ENCODE measurements at places on chromosomes 11 and 22. TPM values are rescaled to one million over a fixed set of nuclear protein-coding genes. Genes with fewer than 3 reads are reported as not detected.

GRCh38 chr11:109734566-109734965 is 312.6 kb downstream of the C11orf87 start:
- DNase-seq, result no peak

DNA sequence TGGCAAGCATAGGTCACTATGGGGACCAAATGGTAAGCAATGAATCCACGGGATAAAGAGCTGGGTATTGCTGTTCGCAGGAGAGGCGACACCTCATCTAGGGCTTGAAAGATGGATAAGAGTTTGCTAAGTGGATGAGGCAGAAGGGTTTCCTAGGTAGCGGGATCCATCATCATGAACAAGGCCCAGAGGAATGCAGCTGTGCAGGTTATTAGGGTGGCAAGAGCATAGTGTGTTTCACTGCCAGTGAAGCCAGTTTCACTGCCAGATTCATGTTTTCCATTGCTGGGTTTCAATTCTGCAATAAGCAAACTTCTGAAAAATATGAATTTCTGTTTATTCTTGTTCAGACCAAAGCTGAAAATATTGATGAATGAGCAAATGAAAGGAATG is 27.2 kb downstream of the WEE1 start:
- DNase-seq, result no peak

GRCh38 chr22:35799150-35799549 is 81.5 kb downstream of the APOL5 start:
- no peak for DNase-seq

The TRIM6 gene
- 0.29 TPM for total RNA-seq
